ENCODE measurements at places on chromosomes 5 and 9. TPM values are rescaled to one million over a fixed set of nuclear protein-coding genes. Genes with fewer than 3 reads are reported as not detected.

The GRXCR2 gene
- total RNA-seq: not detected

The TNC gene
- 17.3 TPM for total RNA-seq

The SHROOM1 gene
- 5.2 TPM for total RNA-seq

The SCGB3A1 gene
- not detected for total RNA-seq

- DNase-seq: no peak
Measured at GRCh38 chr5:164433106-164433870, 927.9 kb downstream of the MAT2B start.

GRCh38 chr5:87127426-87127825, 140.3 kb upstream of the RASA1 start:
- no peak for DNase-seq

- DNase-seq: no peak
Measured at GRCh38 chr9:105890046-105890822, 195.9 kb downstream of the TMEM38B start.

DNA sequence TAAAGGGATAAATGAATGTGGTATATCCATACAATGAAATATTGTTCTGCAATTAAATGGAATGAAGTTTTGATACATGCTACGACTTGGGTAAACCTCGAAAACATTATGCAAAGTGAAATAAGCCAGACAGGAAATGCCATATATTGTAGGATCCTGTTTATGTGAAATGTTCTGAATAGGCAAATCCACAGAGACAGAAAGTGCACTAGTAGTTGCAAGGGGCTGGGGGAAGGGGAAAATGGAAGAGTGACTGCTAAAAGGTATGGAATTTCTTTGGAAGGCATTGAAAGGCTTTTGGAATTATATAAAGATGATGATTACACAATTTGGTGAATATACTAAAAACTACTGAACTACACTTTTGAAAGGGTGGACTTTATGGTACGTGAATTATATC, 97.0 kb downstream of the FOXD1 start:
- no peak for DNase-seq

DNA sequence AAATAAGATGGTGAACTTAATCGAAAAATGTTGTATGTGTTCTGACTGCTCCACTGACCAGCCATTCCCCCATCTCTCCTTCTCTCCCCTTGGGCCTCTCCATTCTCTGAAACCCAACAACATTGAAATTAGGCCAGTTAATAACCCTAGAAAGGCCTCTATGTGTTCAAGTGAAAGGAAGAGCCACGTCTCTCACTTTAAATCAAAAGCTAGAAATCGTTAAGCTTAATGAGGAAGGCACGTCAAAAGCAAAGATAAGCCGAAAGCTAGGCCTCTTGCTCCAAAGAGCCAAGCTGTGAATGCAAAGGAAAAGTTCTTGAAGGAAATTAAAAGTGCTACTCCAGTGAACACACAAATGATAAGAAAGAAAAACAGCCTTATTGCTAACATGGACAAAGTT, 77.4 kb upstream of the NR5A1 start:
- no peak for DNase-seq

DNA sequence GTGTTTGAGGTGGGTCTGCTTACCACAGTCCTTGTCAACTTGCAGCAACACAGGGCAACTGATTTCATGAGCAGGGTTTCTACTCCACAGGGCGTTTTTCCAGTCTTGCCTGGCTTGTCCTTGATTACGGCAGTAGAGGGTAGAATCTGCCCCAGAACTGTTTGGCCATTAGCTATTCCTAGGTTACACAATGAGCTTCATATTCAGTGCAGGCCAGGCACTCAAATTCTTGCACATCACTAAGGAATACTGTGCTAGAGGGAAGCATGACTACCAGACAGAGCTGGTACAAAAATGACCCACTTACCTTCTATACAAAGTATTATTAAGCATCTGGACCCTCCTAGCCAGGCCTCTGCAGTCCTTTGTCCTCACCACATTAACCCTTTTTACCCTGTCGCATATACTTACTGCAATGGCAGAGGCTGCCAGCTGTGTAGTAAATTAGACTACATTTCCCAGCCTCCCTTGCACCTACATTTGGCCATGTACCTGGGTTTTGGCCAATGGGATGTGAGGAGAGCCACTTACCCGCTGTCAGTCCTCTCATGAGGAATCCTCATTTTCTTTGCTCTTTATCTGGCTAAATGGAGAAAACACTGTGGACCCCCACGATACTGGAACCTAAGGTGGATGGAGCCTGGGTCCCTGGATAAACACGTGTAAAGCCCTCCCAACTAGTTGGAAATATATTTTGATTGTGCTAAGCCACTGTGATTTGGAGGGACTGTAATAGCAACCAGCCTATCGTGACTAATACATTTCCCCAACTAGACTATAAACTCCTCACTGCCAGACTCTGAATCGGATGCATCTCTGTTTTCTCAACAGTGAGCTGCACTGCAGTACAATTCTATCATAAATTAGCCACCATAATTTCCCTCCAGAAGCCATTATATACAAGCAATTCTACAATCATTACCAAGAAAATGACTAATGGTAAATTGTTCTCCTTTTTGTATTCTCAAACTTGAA, 218.7 kb downstream of the GLIS3 start:
- no peak for DNase-seq

DNA sequence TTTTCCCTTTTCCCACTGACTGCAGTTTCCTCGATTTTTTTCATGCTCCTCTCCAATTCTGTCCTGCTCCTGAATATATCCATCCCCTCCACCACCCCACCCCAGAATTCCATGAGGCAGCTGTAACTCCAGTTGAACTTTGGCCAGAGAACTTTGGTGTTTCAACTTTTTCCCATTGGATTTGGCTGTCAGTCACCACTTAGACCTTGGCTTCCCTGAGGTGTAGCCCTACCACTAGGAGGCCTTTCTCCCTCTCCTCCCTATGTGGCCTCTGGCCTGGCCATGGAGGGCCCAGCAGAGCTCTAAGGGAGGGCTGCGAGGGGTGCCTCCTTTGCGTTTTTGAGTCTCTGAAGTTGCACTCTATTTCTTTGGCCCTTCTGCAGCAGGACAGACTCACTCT, 261.3 kb downstream of the PIK3R1 start:
- DNase-seq: no peak

DNA sequence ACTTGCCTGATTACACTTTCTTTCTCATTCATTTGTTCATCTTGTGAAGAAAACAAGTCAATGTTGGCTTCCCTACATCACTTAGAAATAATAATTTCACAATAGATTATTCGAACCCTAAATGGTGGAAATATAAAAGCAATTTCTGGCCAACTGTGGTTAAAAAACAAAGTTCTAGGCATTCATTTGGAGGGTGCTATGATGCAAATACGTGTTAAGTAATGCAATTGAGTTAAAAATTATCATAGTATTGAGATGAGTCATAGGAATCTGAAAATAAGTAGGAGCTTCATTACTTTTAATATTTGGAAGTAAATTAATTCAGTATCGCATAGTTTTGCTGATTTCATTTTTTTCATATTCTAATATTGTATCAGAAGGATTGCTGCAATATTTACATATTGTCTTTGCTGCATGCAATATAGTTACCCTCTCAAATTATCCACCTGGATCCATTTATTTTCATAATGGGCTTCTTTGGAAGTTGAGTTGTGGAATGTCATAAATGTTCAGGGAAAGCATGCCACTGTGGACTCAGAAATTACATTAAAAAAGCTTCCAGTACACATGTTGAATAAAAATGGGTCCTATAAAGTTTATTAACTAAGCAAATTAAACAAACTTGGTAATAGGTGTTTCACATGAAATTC, 647.7 kb upstream of the WWC1 start:
- no peak for DNase-seq

DNA sequence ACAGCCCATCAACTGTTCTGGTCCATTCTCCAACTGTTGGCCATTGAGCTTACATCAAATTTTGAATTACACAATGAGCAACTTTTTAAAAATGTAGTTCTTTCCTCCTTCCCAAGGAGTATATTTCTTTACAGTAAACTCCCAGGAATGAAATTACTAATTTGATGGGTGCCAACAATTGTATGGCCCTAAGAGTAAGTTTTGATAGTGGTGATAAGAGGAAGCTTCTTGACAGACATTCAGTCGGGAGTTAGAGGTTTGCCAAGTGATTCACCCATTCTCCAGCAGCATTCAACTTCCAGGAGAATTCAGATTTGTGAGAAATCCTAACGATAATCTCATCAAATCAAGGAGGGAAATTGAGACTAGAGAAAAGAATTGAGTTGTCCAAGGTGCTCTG, 579.9 kb downstream of the ACTL7B start:
- no peak for DNase-seq

DNA sequence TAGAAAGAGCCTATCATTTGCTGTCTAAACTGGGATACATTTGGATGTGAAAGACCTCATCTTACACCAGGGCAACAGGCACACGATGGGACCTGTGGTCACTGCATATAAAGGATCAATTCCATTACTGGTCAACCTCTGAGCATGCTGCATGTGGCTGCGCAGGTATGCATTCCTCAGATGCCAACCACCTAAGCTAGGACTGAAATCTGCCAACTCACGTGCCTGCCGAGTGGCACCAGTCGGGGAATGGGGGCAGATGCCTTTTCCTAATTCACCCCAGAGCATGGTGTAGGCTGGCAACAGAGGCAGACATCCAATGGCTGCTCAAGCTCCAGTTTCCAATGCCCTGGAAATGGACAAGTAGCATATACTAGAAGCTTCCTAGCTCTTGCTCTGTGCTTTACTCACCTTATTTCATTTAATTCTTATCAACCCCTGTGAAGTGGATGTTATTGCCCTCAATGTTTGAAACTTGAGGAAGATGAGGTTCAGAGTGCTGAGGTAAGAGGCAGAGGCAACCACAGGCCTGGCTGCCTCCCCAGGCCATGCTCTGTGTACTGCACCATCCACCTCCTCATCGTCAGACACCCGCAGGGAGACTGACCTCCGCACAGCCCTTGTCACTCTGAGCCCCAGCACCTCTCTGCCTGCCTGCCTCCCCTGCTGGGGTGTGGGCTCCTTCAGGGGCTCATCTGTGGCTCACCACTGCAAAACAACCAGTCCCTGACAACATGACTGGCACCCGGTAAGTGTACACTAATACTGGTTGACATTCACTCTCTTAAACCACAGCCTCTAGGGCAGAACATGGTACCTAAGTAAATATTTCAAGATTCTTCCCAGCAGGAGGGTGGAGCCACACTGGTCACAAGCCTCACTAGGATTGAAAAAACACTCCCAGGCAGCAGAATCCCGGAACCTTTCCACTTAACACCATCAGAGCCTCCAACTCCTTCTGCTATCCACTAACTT, 228.5 kb downstream of the CRB2 start:
- DNase-seq: no peak

Data from adrenal gland (tissue), 19 donors.